Kidney epithelial cell (primary cell): ENCODE measurements at places on chromosomes 5 and 9. TPM values are rescaled to one million over a fixed set of nuclear protein-coding genes. Genes with fewer than 3 reads are reported as not detected.

HAVCR2 gene
- 1.5 and 1.6 TPM in 2 replicates for total RNA-seq

PHF24 gene
- total RNA-seq = 0.07 and 0.58 TPM in 2 replicates

TMEM38B gene
- total RNA-seq = 11.3 and 12.0 TPM in 2 replicates

DNA sequence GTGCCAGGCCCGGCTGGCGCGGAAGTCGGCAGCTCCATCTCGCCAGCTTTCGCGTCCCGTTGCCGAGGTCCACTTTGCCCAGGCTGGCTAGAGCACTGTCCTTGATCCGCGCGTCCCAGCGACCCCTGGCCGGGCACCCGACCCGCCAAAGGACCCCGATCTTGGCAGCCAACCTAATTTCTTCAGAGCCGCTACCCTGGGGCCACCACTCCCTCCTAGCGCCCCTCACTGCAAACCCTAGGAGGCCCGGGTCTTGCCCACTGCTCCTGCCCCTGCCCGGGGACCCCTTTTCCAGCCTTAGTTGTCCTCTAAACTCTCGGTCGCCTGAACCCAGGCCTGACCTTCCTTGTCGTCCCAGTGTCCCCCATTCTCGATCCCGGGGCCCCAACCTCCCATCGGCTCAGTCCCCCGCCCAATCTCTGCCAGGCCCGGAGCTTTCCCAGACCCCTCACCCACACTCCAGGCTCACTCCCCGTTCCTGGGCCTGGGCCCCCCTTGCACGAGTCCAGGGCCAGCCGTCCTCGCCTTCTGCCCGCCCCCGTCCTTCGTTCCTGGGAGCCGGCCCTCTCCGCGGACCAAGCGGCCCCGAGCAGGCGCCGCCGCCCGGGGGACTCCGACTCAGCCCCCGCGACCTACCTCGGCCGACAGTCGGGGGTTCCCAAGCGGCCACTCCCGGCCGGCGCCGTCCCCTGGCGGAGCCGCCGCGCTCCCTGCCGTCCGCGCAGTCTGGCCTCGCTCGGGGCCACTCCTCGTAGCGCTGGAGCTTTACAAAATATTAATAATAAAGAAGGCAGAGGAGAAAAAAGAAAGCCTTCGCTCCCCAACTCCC is 701 bp upstream of the LMX1B start:
- DNase-seq = no peak

DNA sequence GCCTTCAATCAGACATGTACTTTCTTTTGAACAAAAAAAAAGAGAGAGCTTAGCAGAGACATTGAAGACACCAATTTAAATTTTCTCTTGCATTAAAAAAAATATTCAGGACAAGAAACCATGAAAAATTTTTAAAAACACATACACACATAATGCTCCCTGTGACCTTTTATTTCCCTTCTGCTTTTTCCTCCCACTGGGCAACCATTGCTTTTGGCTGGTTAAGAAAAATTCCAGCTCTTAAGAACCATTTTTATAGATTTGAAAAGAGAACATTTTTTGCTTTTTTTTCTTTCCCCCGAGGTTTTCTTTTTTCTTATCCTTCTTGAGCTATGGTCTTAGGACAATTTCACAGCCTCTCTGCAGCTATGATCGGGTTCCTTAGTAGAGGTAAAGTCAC is 6.1 kb upstream of the HMHB1 start:
- DNase-seq = no peak

- no peak for DNase-seq
Measured at GRCh38 chr5:57551251-57551650, 68.6 kb upstream of the ACTBL2 start.

GRCh38 chr9:5442400-5443011 is 4.8 kb upstream of the PLGRKT start:
- no peak for DNase-seq

GRCh38 chr9:86034863-86035734 is 64.3 kb downstream of the GOLM1 start:
- DNase-seq = no peak
